Activated CD4-positive, alpha-beta T cell treated with anti-CD3 and anti-CD28 coated beads for 24 hours (primary cell): ENCODE measurements at places on chromosomes 3 and 15.

GRCh38 chr3:78645628-78646310 lies 1122.0 kb downstream of the ROBO1 start:
- no peak for DNase-seq

DNA sequence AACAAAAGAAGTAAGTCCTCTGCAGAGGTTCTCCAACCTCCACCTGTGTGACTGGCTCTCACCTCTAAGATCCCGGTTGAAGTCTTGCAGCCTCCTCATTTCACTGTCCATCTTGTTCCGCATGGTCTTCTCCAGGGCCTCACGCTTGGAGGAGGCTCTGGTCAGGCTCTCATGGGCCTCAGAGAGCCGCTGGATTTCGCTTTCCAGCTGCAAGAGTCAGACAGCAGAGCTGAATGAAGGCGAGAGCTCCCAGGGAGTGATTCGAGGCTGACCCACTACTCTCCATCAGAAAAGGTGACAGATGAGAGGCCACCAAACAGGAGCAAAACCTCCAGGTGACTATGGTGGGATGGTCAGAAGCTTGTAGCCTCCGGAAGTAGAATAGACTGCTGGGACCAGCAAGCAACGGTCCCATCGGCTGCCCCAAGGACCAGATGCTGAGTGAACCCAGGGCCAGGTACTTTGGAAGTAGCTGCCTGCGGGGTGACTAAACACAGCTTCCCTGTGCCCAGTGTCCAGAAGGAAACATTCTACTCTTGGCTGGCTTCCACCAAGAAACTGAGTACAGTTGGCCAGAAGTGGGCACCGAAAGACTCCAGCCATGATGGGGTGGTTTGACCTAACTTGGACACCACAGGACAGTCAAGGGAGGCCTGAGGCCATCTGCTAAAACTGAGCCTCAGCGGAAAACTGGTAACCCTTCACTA lies 7.9 kb downstream of the AMOTL2 start:
- DNase-seq = no peak

GRCh38 chr3:141073580-141073979 lies 22.4 kb downstream of the SPSB4 start:
- DNase-seq = no peak

GRCh38 chr3:196688349-196688748 lies 23.7 kb downstream of the CEP19 start:
- no peak for DNase-seq

DNA sequence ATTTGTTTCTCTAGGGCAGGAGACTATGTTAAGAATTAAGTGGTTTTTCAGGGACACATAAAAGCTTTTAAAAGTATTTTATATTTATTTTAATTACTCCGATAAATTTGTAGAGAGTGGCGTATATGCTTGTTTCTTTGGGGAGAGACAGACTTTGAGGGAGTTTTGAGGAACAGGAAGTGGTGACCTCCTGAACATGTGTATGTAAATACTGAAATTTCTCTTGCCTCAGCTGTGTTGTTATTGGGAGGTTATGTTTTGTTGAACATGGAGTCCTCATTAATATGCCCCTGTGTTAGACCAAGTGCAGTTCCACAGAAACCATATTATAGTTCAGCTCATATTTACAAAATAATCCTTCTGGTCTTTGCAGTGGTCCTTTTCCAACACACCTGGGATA lies 41.8 kb upstream of the UTS2B start:
- no peak for DNase-seq

DNA sequence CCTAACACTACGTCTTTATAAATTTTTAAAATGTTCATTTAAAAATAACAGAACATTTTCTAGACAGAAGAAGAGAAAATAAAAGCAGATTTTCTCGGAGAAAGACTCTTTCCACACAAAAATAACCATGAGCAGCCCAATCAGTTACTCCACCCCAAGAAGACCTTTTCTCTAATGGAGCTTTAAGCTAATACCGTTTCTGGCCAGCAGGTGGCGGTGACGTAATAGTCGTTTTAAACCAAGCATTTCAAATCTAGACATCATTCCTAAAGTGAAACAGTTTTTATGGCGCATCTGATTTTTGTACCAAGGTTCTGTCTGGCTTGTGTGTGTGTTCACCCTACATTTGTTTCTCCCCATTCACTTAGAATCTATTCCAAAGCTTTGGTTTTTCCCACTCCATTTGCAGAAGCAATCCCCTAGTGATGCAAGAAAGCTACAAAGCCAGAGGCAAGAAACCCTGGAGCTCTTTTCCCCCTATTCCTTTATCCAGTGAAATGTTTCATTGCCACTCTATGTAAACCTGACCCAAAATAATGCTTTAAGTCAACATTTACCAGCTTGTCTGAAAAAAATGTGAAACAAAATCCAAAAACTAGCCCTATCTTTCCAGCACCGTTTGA lies 336.7 kb upstream of the IGF1R start:
- peak; percentile 60 for DNase-seq

DNA sequence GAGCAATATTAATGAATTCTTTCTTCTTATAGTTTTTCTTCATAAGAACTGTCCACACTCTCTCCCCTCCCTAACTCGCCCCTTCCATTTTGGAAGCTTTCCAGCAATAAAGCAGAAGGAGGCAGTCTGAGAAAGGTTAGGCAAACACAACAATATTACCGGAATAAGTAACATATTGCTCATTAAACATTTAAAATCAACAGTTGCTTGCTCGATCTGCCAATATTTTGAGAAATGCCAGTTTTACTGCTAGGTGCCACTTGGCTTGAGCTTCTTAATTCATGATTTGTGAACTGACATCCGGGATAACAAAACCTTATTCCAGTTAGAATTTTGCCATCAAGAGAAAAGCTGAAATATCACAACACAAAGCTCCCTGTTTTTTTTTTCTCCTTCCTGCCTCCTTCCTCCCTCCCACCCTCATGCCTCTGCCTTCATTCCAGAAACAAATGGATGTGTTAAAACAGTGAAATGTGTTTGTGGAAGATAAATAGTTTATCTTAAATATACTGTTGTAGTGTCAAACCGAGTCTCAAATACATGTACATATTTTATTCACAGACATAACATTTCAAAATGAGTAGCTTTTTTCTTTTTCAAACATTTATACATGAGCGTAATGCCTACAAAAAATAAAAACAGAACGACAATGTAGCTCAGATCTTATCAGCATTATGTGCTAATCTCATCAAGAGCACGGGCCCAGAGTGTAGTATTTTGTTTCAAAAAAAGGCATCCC lies 253.7 kb downstream of the GAP43 start:
- DNase-seq = no peak

GRCh38 chr3:21528291-21528995 lies 222.6 kb downstream of the ZNF385D start:
- DNase-seq = no peak

- no peak for DNase-seq
These were observed 65.2 kb downstream of the TRAT1 start for GRCh38 chr3:108887777-108888176.

- no peak for DNase-seq
These were observed 641.4 kb upstream of the CBLB start for GRCh38 chr3:106510206-106510605.

DNA sequence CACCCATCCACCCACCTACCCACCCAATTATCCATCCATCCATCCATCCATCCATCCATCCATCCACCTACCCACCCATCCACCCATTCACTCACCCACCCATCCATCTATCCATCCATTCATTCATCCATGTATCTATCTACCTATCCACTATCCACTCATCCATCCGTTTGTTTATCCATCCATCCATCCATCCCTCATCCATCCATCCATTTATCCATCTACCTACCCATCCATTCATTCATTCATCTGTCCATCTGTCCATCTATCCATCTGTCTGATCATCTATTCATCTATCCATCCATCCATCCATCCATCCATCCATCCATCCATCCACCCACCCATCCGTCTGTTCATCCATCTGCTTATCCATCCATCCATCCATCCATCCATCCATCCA lies 65.7 kb downstream of the FBLN2 start:
- DNase-seq = no peak

GRCh38 chr3:10460951-10461545 lies 44.3 kb downstream of the ATP2B2 start:
- DNase-seq = no peak

DNA sequence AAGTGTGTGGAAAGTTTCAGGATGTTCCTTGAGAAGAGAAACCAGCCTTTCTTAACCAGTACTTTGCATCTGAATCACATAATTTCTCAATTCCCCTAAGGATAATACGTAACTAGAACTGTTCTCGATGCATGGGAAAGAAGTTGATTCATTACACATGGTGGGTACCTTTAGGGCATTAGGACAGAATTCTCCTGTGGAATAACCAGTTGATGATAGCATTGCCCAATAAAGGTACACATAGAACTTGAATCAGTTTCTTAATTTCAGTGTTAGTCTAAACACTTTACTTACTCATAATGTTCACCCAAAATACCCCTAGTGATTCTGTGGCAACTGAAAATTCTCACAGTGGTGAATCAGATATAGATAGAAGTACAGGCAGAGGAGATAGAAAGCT lies 1030.9 kb downstream of the ROBO1 start:
- DNase-seq = no peak

GRCh38 chr15:43525131-43525530 lies 7.7 kb downstream of the MAP1A start:
- DNase-seq = no peak

DNA sequence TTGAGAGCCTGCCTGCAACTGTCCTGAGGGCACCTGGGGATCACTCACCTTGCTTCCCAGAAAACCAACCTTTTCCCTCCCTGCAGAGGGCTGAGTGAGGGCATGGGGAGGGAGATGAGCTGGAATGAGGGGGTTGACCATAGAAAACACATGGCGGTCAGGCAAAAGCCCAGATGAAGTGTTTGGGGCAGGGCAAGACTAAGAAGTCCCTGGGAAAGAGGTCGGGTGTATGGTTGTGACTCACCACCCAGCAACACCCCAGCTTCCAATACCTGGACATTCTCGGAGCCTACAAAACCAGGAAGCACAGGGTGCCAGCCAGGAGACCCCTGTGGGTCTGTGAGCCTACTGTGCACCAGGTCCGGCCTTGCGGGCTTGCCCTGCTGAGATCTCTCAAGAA lies 95.3 kb upstream of the ATP2B2 start:
- DNase-seq = no peak

- DNase-seq = no peak
These were observed 151.4 kb downstream of the IGF1R start for GRCh38 chr15:98799461-98800390.

- no peak for DNase-seq
These were observed 90.9 kb upstream of the ZNF280D start for GRCh38 chr15:56824175-56824574.

DNA sequence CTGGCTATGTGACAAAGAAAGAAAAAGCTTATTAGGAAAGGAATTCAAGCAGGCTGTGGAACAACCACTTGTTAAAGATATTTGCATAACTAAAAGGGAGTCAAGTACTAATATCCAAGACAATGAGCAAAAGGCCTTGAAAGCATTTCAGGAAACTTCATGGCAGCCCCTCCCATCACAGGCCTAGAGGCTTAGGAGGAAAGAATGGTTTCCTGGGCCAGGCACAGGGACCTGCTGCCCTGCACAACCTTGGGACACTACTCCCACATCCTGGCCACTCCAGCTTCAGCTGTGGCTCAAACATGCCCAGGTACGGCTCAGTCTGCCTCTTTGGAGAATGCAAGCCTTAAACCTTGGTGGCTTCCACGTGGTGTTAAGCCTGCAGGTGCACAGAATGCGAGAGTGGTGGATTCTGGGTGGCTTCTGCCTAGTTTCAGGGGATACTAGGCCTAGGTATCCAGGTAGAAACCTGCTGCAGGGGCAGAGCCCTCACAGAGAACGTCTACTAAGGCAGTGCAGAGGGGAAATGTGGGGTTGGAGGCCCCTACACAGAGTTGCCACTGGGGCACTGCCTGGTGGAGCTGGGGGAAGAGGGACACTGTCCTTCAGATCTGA lies 121.6 kb downstream of the OPA1 start:
- DNase-seq = no peak

GRCh38 chr15:24858737-24859601 lies 95.8 kb upstream of the SNRPN start:
- no peak for DNase-seq
